ENCODE measurements at places on chromosomes 5 and 9.

DNA sequence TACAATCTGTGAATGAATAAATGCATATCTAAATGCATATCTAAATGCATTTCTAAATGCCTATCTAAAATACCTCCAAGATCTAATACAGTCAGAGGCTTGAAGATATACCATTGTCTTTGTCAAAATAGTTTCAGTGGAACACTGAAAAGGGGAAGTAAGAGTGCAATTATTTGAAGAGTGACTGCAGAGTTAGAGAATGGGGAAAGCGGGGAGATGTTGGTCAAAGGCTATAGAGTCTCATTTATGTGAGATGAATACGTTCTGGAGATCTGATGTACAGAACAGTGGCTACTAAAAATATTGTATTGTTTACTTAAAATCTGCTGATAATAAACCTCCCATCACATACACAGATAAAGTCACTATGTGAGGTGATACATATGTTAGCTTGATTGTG, 1126.2 kb upstream of the CDH9 start:
- no peak for DNase-seq

- no peak for DNase-seq
Observed at GRCh38 chr5:143141652-143142051, 261.8 kb downstream of the NR3C1 start.

- no peak for DNase-seq
Observed at GRCh38 chr5:94693043-94693822, 74.8 kb downstream of the SLF1 start.

DNA sequence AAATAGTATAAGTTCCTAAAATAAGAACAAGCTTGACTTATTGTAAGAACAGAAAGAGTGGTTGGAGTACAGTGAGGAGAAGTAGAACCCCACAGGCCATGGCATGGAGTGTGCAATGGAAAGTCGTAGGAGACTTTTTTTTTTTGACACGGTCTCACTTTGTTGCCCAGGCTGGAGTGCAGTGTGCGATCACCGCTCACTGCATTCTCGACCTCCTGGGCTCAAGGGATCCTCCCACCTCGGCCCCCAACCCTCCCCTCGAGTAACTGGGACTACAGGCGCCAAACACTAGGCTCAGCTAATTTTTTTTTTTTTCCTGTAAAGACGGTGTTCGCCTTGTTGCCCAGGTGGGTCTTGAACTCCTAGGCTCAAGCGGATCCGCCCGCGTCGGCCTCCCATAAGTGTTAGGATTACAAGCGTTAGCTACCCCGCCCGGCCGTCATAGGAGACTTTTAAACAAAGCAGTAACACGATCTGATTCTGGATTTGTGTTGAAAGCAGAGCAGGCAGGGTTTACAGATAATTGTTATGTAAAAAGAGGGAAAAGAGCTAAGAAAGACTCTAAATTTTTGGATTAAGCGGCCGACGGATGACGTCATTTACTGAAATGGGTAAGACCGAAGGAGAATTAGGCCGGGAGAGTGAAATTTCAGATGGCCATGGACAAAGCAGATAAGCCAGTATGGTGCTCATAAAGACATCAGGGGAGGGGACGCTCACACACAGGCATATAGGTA, 752 bp downstream of the TSTD2 start:
- peak; percentile 53 for DNase-seq

- DNase-seq: no peak
Observed at GRCh38 chr5:75668445-75668844, 48.8 kb downstream of the POC5 start.

GRCh38 chr5:75108931-75109596, 56.7 kb upstream of the GCNT4 start:
- DNase-seq: no peak

DNA sequence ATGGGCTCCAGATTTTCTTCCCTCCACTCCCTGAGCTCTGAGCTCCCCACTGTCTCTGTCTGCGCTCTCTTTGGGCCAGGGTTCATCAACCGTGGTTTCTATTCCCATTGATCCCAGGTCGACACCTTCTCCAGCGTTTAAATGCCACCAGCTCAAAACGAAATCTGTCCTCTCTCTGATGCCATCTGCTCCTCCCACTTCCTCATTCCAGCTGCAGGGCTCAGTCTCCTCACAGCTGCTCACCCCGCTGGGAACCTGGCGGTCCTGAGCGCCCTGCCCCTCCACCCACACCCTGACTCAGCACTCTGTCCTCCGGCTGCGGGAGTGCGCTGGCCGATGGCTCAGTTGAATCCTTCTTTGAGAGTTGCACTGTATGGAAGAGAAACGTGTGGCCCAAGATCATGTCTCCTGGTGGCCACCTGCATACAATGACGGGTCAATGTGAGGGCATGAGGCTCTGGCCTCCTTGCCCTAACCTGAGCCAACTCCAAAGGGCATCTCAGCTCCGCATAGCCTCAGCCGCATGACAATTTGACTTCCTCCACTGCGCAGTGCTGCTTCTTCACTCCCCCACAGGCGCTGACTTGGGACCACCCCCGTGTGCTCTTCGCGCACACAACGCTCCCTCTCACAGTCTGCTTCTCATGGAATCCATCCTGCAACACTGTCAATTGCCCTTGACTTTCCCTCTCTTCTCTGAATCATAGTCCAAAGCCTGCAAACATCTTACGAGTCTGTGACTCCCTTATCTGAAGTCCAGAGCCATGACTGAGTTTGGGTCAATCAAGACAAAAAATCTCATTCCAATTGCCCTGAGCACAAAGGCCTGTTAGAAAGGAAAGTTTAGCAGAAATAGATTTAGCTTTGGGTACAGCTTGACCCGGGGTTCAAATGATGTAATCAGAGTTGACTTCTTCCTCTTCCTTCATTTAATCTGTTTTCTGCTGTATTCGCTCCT, 82.4 kb downstream of the PTCH1 start:
- DNase-seq: peak; percentile 38

GRCh38 chr9:129406278-129407225, 214.3 kb downstream of the C9orf50 start:
- peak; percentile 37 for DNase-seq

DNA sequence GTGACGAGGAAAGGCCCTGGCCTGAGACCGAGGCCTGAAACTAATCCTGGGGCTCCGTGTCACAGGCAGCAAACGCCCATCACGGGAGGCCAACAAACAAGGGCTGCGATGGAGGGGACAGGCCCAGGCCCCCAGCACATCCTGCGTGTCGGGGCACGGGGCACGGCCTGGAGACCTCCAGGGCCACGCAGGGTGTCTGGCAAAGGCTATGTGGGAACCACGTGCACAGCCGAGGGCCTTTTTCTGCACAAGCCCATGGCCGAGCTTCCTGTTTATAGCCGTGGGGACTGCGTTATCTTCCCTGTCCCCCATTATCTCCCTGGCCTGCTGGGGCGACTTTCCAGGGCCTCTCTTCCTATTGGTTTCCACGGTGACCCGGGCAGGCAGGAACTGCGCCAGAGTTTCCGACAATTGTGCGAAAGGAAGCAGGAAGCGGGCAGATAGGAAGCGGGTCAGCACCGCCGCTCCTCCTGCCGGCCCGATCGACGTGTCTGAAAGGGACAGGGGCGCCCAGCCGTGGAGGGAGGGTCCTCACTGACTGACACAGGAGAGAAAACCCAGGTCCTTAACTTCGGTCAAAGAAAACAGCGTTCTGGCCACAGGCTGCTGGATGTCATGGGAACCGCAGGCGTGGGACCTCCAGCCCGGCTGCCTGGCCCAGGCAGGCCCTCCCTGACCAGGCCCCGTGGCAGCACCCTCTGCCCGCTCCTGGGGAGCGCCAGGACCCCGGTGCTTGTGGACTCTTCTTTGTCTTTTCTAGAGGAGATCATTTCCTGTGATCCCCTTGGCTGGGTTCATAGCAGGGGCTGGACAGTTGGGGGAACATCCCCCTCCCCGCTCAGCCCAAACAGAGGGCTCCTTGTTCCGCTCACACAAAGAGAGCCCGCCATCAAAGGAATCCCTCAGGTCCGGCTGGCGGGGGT, 29.1 kb upstream of the SEC16A start:
- no peak for DNase-seq

- DNase-seq: no peak
Observed at GRCh38 chr9:137520614-137521404, 29.4 kb downstream of the PNPLA7 start.

DNA sequence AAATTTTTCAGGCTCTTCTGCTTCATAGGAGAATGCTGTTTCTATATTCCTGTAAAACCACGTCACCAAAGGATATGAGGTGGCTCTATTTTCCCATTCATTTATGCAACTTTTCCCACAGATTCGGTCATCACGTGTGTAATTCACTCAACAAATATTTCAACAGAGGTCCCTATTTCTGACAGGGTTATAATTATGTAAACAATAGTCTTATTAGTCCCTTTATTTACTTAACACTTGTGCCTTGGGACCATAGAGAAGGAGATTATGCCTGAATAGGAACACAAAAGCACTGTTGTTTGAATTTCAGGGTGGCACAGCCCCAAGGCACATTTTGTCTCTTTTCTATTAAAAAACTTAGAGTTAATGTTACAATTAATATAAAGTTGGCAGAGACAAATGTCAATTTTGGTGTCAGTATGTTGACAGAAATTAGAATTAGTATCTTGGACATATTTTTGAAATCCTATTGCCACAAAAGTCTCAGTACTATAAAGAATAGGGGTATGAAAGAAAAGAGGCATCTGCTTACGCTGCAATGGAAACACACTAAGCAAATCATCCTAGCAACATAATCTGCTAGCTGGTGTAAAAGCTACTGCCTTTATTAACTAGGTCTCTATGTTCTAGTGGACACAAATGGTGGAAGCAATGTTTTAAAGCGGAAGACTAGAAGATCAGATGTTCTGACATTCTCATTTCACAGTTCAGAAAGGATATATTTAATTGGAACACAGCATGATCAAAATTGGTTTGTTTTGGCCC, 229.1 kb upstream of the TBCA start:
- no peak for DNase-seq

GRCh38 chr9:38389313-38389712, 3.2 kb upstream of the ALDH1B1 start:
- no peak for DNase-seq

GRCh38 chr5:73625944-73626811, at the start of gene ARHGEF28:
Gene ARHGEF28 (plus strand): TSS chr5:73626196. CDS start chr5:73684852, 58,656 bp downstream.
- DNase-seq: peak; percentile 59

- peak; percentile 99 for DNase-seq
Observed at GRCh38 chr5:141512390-141512910, 23.6 kb downstream of the PCDHGC5 start.

GRCh38 chr5:124689653-124690052, 56.8 kb downstream of the ZNF608 start:
- DNase-seq: no peak

DNA sequence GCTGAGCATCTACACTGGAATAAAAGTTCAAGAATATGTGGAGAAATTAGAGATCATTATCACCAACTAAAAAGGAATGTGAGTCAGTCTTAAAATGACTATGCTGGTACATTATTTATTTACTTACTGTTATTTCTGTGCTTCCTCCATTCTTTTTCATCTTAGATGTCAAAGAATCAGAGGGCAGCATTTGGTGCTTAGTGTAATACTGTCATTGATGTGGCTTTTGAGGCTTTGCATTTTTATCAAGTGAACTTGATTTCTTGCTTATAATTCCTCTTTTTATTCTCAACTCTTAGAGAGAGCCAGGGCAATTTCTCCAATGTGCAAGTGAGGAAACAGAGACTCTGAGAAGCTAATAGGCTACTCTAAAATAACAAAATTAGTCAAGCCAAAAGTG, 163.7 kb upstream of the TRPC7 start:
- DNase-seq: no peak

DNA sequence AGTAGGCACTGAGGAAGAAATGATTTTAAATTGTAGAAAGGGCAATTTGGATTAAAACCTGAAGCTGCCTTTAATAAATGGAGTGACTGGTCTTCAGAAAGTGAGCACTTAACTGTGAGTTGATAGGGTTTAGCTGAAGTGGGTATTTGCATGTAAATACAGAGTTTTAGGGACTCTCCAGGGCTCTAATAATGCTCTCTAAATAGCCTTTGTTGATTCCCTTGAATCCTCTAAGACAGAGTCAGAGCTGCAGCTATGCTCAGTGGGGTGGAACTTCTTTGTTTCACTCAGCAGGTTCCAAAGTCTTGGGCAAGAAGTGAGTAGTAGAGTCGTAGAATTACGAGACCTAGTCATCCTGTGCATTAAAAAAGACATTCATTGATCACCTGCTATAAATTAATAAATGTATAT, 21.4 kb downstream of the GLRA1 start:
- DNase-seq: peak; percentile 40

GRCh38 chr9:85151162-85151561, 481.6 kb downstream of the NTRK2 start:
- no peak for DNase-seq

DNA sequence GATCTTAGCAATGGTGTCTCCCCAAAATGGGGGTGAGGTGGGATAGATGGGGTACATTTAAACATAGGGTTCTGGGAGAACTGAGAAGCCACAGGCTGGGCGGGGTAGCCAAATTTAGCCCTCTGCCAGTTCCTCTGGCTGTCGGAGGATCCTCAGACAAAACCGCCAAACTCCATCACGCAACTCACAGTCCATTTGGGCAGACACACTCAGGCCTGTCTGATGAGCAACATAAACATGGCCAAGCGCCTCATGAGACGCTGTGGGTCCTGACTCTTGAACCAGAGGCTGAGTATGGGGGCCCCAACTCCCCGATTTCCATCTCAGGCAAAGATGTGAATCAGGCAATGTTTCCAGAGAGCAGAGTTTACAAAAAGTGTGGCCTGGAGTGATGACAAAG, 162.3 kb downstream of the FGF18 start:
- no peak for DNase-seq

- DNase-seq: no peak
Observed at GRCh38 chr9:130157079-130157478, 15.1 kb upstream of the NCS1 start.

DNA sequence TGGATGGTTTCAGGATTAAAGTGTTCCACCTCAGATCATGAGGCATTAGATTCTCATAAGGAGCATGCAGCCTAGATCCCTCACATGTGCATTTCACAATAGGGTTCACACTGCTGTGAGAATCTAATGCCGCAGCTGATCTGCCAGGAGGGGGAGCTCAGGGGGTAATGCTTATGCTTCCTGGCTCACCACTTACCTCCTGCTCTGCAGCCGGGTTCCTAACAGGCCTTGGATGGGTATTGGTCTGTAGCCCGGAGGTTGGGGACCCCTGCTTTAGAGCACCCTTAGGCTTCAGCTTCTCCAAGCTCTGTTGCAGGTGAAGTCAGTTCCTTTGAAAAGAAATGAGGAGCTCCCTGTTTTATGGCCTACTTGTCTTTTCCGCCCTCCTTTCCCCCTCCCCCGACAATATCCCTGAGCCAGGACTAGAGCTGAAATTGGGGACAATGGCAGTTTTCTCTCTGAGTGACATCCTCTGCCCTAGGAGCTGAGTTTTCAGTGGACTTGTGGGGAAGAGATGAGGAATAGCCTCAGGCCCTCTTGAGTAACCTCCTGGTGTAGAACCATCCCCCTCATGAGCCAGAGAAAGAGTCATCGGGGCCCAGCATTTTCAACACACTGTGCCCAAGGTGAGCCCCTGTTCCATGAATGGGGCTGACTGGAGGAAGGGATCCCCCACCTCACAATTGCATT, 16.2 kb upstream of the MAT2B start:
- peak; percentile 60 for DNase-seq

GRCh38 chr9:79742110-79742721, 170.5 kb downstream of the TLE4 start:
- DNase-seq: no peak

- DNase-seq: no peak
Observed at GRCh38 chr5:161299053-161299452, 247.5 kb downstream of the GABRB2 start.
